ENCODE measurements at places on chromosomes 12 and 14.

DNA sequence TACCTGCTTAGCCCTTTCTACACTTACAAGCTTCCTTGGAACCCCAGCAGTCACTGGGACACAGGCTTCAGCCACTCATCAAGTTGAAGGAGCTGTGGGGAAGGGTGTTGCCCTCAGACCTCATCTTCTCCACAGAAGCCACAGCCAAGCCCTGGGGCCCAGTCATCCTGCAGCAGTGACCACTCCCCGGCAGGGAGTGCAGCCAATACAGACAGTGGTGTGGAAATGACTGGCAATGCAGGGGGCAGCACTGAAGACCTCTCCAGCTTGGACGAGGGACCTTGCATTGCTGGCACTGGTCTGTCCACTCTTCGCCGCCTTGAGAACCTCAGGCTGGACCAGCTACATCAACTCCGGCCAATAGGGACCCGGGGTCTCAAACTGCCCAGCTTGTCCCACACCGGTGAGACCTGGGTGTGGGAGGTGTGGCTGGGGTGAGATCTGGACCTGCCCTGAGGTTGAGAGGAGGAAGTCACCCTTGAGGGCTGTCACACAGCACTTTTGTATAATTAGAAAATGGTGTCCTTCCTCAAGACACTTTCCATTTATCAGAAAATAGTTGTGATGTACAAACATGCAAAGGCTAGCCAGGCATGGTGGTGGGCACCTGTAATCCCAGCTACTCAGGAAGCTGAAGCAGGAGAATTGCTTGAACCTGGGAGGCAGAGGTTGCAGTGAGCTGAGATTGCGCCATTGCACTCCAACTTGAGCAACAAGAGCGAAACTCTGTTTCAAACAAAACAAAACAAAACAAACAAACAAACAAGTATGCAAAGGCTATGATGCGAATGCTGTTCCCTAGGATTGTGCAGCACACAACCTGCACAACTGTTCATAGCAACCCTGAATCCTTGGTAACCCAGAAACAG lies 9.9 kb downstream of the GLI1 start:
- DNase-seq: peak; percentile 96

- no peak for DNase-seq
Observed at GRCh38 chr12:42166501-42166900, 21.8 kb upstream of the GXYLT1 start.

DNA sequence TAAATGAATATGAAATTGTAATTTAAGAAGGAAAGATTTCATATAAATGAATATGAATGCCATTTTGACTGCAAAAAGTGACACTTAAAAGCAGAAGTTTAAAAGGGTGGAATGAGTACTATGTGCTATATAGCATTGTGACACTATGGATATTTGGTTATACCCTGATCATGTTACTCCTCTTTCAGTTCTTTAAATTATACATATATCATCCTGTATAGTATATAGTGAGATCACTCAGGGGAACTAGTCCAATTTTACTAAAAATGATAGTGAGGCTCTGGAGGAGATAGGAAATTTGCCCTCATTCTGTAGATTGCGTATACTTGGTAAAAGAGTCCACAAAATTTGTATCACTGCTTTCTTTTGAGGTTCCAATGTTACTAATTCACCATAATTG lies 155.7 kb upstream of the BTG1 start:
- DNase-seq: no peak

- DNase-seq: no peak
Observed at GRCh38 chr14:44616204-44616603, 109.1 kb upstream of the FSCB start.

- DNase-seq: no peak
Observed at GRCh38 chr14:36509069-36509917, 10.7 kb downstream of the NKX2-1 start.

- no peak for DNase-seq
Observed at GRCh38 chr12:98385641-98386040, 129.7 kb upstream of the TMPO start.

- no peak for DNase-seq
Observed at GRCh38 chr12:49868449-49868848, 25.5 kb upstream of the BCDIN3D start.

DNA sequence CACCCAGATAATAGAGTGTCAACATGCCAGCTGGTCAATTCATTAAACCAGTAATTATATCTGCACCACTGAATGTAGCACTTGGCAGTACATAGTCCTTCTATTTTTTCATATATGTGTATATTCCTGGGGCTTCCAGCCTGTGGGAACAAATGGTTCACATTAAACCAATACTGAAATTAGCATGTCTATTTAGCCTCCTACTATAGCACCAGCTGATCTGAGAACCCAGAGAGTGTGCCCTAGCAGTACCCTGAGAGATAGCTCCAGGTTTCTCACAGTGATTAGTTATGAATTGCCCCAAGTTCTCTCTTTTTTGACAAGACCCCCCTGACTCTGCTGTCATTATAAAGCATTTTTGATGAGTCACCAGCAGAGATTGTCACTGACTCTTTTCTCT lies 1097.3 kb upstream of the FLRT2 start:
- DNase-seq: no peak

GRCh38 chr14:93889739-93890483 lies 37.2 kb upstream of the FAM181A start:
- no peak for DNase-seq

DNA sequence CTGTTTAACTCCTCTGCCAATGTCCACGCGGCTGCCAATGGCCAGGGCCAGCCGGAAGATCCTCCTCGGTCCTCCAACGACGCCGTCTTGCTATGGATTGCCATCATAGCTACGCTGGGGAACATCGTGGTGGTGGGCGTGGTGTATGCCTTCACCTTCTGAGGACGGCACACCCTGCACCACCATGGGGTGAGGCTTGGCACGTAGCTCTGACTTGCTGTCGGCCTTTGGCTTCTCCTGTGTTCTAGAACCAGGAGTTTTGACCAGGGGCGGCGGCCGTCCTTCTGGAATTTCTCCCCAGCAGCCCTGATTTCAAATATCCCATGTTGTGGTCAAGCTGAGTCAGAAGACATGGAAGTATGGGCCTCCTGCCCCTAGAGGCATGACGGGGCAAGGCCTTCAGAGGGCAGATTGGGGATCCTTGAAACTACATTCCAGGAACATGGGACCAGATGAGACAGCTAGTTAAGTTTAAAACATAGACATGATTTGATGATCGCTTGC lies 47.5 kb downstream of the C14orf132 start:
- no peak for DNase-seq
